ENCODE measurements at places on chromosomes 3 and 15. TPM values are rescaled to one million over a fixed set of nuclear protein-coding genes. Genes with fewer than 3 reads are reported as not detected.

DNA sequence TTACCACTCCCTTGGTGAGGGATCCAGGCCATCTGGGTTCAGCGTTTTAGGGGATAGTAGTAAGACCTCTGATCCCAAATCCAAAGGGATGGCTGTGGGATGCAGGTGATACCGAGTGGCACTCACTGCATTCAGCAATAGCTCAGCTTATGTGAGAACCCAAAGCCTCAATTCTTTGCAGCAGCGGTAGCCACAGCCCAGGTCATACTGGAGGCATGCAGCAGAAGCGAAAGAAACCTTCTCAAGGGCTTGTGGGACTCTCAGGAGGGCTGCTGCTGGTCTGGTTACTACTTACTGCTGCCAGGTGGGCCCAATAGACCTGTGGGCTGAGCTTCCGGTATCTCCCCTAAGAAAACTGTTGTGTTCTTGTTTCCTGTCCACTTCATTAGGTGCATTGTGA lies 38.0 kb downstream of the CHCHD6 start:
- DNase-seq, result no peak

- peak; percentile 81 for DNase-seq
Observed at GRCh38 chr3:53046171-53047170, 598 bp upstream of the SFMBT1 start.

ATR gene
- 7.5 TPM for total RNA-seq

- no peak for DNase-seq
Observed at GRCh38 chr3:143497382-143497781, 350.9 kb downstream of the SLC9A9 start.

DNA sequence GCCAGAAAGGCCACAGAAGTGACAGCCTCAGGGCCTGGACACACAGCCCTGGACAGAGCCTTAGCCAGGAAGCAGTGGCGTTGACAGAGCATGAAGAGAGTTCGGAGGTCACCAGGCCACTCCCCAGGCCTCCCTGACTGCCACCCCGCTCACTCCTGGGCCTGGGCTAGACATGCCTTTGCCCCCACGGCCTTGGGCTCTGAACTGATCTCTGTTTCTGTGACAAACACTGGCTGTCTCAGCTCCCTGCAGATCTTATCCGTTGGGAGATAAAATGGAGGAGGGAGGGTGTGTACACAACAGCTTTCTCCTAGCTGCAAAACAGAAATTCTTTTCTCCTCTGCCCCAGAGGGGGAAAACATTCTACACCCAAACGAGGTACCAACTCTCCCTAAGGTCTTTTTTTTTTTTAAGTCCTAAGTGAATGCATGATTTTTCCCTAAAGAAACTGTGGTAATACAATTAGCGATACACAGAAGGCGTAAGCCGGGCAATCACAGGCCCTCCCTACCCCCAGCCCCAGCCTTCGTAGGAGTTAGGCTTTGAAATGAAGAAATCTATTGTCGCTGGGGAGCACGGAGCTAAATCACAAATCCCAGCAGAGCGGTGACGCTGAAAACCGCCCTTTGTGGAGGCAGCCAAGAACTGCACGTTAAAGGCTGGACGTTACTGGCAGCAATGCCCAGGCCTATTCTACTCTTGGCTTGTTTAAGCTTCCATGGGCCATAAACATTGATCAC lies 45.0 kb downstream of the SRGAP3 start:
- no peak for DNase-seq

Measured in psoas muscle (tissue), 8 donors.